ENCODE measurements at places on chromosomes 3 and 15. TPM values are rescaled to one million over a fixed set of nuclear protein-coding genes. Genes with fewer than 3 reads are reported as not detected.

DNA sequence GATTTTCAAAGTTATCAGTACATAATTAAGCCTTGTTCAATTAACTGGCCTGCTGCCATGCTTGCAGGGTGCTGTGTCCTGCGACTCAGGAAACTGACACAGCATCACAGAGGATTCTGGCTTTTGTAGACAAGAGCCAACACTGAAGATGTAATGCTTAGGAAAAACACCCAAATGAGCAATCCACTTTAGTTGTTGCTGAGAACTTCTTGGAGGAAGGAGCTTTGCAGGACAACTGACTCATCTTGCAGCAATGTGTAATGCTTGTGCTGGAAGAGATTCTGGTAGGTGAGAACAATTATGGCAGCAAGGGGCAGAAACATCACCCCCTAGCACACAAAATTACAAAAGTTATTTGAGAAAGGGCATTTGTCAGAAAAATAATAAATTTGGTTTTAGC, 67.6 kb downstream of the NLGN1 start:
- no peak for DNase-seq

LARP6 gene
- total RNA-seq, result not detected

- DNase-seq, result no peak
Observed at GRCh38 chr3:29514912-29515311, 234.0 kb downstream of the RBMS3 start.

DNA sequence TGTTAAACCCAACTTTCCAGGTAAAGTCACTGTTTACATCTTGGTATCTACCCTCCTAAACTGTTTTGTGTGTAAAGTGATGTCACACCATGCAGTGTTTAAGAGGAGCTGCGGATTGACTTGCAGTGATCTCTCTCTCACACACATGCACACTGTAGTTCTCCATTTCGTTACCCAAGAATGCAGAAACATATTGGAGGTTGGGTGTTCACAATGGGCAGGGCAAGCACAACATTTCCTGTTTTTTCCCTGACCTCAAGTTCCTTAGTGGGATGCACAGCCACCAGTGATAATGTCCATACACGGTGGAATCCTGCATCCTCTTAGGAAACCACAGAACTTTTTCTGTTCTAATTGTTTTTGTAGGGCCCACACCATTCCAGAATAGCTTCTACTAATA, 85.3 kb upstream of the CFAP20DC start:
- DNase-seq, result no peak

WDR72 gene
- total RNA-seq, result not detected

- DNase-seq, result no peak
Observed at GRCh38 chr15:94015324-94015723, 216.0 kb upstream of the MCTP2 start.

LIPH gene
- not detected for total RNA-seq

DNA sequence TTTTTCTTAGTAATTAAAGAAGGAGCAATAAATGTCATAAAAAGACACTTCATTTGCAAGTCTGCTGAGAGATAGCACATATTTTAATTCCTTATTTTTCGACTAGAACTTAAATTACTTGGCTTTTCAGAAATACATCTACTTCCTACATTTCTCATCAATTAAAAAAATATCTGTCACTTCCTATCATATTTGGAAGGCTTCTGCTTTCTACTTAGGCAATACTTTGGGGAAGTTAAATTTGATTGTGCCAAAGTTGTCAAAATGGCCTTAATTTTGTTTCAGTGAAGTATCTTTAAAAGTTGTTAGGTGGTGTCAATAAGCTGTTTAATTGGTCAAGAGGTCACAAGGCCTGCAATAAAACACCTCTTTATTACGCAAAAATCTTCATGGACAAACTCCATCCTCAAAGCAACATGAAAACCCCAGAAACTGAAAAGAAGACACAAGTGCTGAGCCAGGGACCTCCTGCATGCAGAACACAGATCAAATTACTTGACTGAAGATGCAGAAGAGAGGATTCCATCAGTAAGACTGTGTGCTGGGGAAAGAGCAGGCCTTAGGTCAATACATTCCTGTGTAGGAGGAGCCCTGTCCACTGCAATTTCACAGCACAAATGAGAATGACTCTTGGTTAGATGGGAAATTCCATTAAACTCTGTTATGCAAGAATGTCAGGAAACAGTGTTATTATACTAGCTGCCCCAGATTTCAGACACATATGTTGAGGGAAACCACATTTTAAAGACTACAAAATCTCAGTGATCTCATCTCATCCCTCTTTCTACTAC, 48.0 kb upstream of the FSTL1 start:
- DNase-seq, result no peak

DNA sequence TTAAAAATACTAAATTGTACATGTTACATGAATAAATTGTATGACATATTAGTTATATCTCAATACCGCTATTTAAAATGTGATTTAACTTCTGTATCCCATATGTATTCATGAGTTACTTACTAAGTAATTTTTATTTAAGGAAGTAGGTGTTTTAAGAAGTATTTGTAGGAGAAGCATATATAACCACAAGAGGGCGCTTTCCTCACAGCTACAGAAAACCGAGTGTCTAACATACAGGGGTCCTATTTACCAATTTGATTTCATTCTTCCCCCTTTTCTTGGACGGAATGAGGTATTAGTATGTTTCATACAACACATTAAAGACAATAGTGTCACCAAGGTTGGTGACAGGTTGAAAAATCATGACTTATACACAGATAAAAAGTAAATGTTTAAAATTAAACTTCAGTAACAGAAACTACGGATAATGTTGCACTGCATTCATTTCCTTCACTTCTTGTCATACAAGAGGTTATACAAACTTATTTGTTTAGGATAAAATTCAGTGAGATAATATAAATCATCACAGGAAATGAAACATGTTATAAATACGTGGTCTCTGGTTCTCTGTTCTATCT, 253.6 kb downstream of the MAGI1 start:
- DNase-seq, result no peak

GRCh38 chr15:93300796-93301195, 211.8 kb upstream of the RGMA start:
- DNase-seq, result no peak
